Adrenal gland (tissue), 19 donors: ENCODE measurements at places on chromosomes 6 and 20.

DNA sequence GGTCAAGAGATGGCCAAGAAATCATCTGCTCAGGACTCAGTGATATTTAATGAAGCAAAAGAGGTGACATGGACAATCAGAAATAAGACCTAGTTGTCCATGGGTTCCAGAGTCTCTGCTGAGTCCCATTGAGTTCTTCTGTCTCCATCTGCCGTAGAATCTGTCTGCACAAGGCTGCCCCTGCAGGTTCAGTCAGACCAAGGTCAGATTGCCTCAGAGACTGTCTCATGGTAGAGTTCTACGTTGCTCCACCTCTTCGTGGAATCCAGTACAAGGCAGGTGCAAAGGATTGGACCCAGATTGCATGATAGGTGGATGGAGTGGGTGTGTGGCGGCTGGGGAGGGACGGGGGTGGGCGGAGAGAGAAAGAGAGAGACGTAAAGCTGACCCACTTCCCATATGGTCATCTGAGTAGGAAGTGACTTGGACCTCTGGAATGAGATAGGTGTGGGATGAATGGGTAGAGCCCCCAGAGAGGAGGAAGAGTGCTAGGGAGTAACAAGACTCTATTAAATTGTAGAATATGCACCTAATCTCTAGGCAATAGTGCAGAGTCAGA lies 75.3 kb downstream of the SOBP start:
- DNase-seq, result no peak

DNA sequence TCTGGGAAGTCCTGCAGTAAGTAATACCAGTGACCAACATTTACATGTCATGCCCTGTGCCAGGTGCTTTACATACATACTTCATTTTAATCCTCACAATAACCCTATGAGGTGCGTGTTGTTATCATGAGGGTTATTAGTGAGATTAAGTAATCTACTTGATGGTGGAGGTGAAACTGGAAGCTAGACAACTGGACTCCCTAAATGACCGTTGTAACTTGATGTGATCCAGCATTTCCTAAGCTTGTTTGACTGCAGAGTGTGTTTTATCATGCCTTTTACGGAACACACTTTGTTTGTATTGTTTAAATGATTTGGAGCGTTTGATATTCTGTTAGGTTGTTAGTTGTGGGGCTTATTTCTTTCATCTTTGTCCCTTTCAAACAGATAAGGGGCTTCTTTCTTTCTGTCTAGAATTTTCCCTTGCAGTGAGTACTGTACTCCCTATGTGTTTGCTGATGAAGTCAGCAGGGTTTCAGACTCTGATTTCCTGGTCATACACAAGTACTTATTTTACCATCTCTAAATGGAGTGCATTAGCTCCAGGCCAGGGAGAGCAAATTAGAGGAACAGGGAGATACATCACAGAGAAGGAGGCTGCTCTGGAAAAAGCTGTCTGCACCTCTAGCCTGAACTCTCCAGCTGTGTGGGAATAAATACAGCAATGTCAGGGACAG lies 29.7 kb downstream of the CHMP4B start:
- DNase-seq, result no peak

DNA sequence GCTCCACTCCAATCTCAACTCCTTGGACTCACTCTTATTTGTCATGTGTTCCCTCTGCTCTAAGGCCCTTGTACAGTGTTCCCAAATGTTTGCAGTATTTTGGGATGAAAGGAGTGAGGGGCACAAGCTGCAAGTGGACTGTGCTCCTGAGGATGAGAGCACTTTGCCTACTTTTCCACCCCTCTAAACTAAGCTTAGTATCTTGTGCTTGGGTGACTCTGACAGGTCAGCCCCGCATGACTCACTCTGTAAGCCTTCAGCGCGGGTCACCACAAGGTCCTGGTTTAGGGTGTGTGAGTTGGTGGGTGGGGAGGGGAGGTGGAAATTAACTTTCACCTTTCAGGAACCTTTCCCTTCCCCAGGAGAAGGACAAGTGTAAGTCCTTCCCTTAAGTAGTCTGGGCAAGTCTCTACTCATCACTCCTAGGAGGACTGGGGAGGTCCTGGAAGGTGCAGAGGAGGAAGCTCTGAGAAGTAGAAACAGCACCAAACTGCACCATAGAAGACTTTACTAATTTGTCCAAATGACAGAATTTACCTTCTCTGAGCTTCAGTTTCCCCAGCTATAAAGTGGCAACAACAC lies 68.8 kb upstream of the EPB41L1 start:
- DNase-seq, result peak; percentile 47

GRCh38 chr6:112014483-112014882 lies 39.4 kb upstream of the CCN6 start:
- no peak for DNase-seq

DNA sequence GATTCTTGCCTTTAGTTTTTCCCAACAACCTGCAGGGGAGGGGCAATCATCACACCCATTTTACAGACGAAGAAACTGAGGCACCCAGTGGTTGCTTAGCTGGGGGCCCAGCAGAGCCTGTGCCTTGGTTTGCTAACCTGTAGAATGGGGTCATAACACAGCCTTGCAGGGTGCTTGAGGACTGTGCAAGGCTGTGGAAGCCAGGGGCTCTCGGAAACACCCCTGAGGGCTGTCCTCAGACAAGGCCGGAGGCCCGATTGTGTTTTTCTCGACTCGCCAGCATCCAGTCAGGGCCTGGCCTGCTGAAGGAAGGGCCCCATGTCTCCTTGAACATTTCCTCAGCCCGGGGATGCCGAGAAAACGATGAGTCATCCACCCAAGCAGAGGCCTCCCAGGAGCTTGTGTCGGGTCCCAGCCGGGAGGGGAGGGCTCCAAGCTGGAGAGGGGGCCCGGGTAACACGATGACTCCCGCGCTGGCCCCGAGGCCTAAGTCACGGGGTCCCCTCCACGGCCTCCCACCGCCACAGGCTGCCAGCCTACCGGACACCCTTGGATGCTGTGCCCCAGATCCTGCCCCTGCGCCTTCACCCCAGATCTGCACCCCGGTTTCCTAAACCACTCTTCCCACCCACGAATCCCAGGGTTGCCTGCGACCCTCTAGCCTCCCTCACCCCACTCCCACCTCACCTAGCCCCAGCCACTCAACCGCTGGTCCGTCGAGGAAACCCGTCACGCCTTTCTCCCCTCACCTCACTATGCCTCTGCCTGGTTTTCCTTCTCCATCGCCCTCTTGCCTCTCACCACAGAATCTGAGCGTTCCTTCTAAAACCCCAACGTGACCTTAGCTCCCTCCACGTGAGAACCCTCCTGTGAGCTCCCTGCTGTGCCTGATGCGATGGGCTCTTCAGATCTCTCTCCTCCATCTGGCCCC lies 10.6 kb downstream of the NOL4L start:
- peak; percentile 77 for DNase-seq

- DNase-seq, result peak; percentile 61
Measured at GRCh38 chr6:26420688-26421171, 18.7 kb downstream of the BTN3A1 start.

DNA sequence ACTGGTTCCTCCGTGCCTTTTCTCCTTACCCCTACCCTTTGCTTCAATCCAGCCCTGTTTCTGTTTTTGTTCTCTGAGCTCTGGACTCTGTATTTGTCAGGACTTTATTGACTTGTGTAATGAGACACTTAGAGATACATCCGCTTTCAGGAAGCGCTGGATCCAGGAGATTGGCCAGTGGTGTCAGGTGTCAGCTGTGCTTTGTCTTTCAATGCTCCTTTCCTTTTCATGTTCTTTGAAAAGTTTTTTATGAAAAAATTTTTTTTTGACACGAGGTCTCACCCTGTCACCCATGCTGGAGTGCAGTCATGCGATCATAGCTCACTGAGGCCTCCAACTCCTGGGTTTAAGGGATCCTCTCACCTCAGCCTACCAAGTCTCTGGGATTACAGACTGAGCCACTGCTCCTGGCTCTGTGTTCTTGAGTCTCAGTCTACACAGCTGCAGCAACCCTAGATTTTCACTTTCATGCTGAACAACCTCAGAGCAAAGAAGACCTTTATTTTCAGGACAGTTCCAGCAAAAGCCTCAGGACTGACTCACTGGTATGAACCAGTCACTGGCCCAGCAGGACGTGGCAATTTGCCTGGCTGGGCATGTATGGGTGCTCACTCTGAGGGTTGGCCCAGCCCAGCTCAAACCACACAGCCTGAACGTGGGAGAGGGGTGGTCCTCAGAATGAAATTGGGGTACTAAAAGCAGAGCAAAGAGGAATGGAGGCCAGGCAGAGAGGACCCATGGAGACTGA lies 108.5 kb downstream of the DHX35 start:
- DNase-seq, result peak; percentile 82

- no peak for DNase-seq
Measured at GRCh38 chr20:21821358-21821757, 115.9 kb downstream of the PAX1 start.

- DNase-seq, result no peak
Measured at GRCh38 chr6:110492584-110492983, 16.2 kb upstream of the SLC22A16 start.

DNA sequence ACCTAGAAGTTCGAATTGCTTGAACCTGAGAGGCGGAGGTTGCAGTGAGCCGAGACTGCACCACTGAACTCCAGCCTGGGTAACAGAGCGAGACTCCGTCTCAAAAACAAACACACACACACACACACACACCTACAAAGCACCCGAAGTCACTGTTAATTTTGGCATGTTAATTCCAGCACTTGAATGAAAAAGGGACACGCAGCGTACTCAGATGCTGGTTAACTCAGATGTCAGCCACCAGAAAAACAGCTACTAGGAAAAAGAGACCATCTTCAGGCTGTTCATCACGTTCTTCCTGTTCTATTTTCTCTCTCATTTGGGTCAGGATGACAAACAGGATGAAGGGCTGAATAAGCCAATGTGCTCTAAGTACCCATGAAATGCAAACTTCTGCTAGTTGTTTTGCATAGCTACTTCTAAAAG lies 46.9 kb downstream of the BLOC1S5 start:
- DNase-seq, result no peak

DNA sequence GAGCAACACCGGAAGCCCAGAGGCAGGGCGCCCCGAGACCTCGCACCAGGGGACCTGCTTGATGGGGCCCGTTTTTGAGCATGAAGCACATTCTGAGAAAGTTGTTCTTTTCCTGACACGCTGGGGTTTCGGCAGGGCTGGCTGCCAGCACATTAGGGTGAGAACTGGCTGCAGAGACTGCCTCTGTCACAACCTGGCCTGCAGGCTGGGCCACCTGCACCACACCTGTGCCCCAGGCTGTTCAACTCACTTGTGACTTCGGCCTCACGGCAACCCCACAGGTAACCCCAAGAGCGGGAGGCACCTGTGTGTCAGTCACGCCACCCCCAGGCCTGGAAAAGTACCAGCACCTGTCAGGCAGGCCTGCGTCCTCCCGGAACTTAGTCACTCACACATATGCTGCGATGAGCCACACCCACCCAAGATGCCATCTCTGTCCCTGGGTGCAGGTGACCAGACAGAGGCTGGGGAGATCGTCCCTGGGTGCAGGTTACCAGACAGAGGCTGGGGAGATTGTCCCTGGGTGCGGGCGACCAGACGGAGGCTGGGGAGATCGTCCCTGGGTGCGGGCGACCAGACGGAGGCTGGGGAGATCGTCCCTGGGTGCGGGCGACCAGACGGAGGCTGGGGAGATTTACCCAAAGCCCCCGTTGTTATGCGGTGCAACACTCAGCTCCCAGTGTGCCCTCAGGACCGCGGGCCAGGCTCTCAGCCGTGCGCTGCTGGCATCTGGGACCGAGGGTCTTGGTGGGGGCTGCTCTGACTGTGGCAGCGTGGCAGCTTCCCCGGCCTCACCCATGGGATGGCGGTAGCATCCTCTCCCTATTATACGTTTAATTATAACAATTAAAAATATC lies 82.5 kb upstream of the BHLHE23 start:
- DNase-seq, result peak; percentile 2
